ENCODE measurements at places on chromosomes 16 and 17. TPM values are rescaled to one million over a fixed set of nuclear protein-coding genes. Genes with fewer than 3 reads are reported as not detected.

The KRT40 gene
- total RNA-seq: not detected

The ST6GALNAC1 gene
- not detected for total RNA-seq

The ARHGAP44 gene
- total RNA-seq: 0.27 TPM

The VPS4A gene
- 38.4 TPM for total RNA-seq

The HSF5 gene
- under 0.01 TPM for total RNA-seq

The TCF25 gene
- 132 TPM for total RNA-seq

The KRT15 gene
- 18.9 TPM for total RNA-seq

The XPO6 gene
- total RNA-seq: 96.8 TPM

The NPIPA3 gene
- total RNA-seq: 0.33 TPM

The GRAP gene
- total RNA-seq: 47.5 TPM

The AHSP gene
- not detected for total RNA-seq

The NACA2 gene
- total RNA-seq: not detected

The NFE2L1 gene
- total RNA-seq: 100 TPM

The BAIAP3 gene
- 0.54 TPM for total RNA-seq

The NEUROD2 gene
- not detected for total RNA-seq

The EVPL gene
- not detected for total RNA-seq

The PER1 gene
- total RNA-seq: 14.5 TPM

The USP6 gene
- not detected for total RNA-seq

The CDH15 gene
- total RNA-seq: not detected

The ATP2A3 gene
- 0.53 TPM for total RNA-seq

The KIAA0753 gene
- total RNA-seq: 6.2 TPM

The PRSS27 gene
- under 0.01 TPM for total RNA-seq

The TMIGD1 gene
- total RNA-seq: not detected

The PYDC1 gene
- total RNA-seq: not detected

The PHKB gene
- 37.8 TPM for total RNA-seq

The HOXB5 gene
- total RNA-seq: 0.54 TPM

The KRT31 gene
- total RNA-seq: not detected

The FSCN2 gene
- total RNA-seq: 1.2 TPM

The TRPV2 gene
- 51.5 TPM for total RNA-seq

The DPEP1 gene
- not detected for total RNA-seq

The SGCA gene
- not detected for total RNA-seq

The MEIOC gene
- total RNA-seq: not detected

The HOXB1 gene
- not detected for total RNA-seq
